ENCODE measurements at places on chromosomes 3 and 15. TPM values are rescaled to one million over a fixed set of nuclear protein-coding genes. Genes with fewer than 3 reads are reported as not detected.

The RPSA gene
- total RNA-seq = 2,627 TPM

The ADAMTS17 gene
- total RNA-seq = 1.2 TPM

The ZNF80 gene
- total RNA-seq = 0.31 TPM

The CAND2 gene
- 1.6 TPM for total RNA-seq

The STRC gene
- 0.44 TPM for total RNA-seq

The GOLGA8G gene
- not detected for total RNA-seq

The SMCO1 gene
- total RNA-seq = not detected

The ADGRG7 gene
- total RNA-seq = not detected

The COL8A1 gene
- total RNA-seq = not detected

The BCHE gene
- not detected for total RNA-seq

The SLC9C1 gene
- not detected for total RNA-seq

The SV2B gene
- total RNA-seq = 0.02 TPM

The SPTSSB gene
- total RNA-seq = not detected

The KY gene
- not detected for total RNA-seq

The WNT5A gene
- not detected for total RNA-seq

The TMEM266 gene
- 0.14 TPM for total RNA-seq

The CCDC39 gene
- total RNA-seq = not detected
